ENCODE measurements at places on chromosomes 12 and 14.

DNA sequence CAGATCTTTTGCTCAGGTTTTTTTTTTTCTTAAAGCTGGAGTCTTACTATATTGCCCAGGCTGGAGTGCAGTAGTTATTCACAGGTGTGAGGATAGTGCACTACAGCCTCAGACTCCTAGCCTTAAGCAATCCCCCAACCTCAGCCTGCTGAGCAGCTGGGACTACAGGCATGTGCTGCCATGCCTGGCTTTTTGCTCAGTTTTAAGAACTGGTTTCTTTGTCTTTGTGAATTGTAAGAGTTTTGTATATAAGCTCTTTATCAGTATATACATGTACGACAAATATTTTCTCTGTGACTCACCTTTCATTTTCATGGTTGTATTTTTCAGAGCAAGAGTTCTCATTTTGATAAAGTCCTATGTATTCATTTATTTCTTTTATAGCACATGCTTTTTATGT lies 33.3 kb upstream of the C2CD5 start:
- DNase-seq, result no peak

DNA sequence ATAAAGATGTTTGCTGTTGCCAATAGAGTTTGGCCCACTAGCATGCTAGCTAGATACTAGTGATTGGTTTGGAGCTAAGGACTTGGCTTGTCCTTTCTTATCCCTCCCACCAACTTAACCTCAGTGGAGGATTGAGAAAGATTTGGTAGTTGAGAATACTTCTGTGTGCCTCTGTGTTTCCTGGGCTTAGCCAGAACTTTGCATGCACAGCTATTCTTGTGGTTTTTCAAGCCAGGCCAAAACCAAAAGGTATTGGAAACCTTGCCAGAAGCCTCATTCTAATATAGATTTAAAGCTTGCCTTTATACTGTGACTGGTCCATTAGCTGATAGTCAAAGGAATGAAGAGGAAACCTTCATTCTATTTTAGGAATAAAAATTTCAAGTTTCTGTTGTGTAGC lies 188.5 kb downstream of the CCDC91 start:
- no peak for DNase-seq

DNA sequence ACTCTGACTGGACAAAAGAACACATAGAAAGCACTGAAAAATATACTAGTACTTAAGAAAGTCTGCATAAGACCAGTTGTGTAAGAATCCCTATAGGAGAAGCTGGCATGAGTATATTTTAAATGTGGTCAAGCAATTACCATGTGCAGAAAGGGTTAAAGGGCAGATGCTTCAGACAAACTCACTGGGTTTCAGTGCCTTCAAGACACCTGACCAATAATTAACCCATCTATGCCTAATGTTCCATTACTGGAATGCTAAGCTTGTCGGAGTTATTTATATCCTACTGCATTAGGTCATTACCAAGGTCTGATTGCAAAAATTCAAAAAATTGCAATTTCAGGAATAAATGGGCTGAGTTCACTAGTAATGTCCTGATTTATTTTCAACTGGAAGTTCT lies 41.3 kb downstream of the HNRNPC start:
- DNase-seq, result no peak

DNA sequence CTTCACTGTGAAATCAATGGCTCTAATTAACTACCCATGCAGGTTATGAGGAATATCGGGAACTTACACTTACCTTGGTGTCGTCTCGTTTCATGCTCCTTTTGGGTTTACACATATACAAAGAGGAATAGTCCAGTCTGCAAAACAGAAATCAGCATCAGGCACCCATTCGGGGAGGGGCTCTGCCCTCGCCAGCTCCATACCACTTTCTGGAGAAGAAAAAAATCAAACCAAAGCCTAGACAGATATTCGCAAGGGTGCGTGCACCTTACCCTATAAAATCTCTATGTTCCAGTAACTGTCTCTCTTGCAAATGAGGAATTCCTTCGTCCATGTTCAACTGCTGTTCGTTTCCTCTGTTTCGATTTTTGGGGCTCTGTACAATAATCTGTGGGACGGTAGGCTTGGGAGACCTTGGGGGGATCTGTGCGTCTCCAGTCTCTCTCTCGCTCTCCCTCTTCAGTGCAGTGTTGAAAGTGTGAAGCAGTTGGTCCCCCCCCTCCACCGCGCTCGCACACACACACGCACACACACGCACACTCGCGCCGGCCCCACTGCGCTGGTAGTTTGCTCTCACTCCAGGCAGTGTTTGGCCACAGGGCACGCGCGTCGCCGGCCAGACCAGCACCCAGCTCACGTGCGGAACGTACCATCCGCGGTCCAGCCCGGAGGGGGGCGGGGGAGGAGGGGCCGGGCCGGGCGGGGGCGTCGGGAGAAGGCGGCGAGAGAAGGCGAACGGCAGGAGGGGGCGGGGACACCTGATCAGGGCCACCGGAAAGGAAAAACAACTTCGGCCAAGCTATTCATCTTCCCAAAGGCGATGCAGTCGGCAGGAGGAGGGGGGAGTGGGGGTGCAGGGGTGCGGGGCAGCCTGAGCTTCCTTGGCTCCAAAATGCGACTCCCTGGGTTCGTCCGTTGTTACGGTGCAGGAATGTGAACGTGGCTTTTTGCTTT lies at the start of gene BHLHE41:
Gene BHLHE41 (minus strand): TSS at position 592 of the 954 bp plus-strand sequence. CDS start 258 bp downstream, at position 334.
- DNase-seq, result no peak

- no peak for DNase-seq
Observed at GRCh38 chr12:121191151-121191550, 18.8 kb upstream of the P2RX4 start.

- DNase-seq, result no peak
Observed at GRCh38 chr12:9741726-9742125, 8.8 kb upstream of the CLECL1 start.

- no peak for DNase-seq
Observed at GRCh38 chr12:43307126-43307525, 244.9 kb downstream of the ADAMTS20 start.

DNA sequence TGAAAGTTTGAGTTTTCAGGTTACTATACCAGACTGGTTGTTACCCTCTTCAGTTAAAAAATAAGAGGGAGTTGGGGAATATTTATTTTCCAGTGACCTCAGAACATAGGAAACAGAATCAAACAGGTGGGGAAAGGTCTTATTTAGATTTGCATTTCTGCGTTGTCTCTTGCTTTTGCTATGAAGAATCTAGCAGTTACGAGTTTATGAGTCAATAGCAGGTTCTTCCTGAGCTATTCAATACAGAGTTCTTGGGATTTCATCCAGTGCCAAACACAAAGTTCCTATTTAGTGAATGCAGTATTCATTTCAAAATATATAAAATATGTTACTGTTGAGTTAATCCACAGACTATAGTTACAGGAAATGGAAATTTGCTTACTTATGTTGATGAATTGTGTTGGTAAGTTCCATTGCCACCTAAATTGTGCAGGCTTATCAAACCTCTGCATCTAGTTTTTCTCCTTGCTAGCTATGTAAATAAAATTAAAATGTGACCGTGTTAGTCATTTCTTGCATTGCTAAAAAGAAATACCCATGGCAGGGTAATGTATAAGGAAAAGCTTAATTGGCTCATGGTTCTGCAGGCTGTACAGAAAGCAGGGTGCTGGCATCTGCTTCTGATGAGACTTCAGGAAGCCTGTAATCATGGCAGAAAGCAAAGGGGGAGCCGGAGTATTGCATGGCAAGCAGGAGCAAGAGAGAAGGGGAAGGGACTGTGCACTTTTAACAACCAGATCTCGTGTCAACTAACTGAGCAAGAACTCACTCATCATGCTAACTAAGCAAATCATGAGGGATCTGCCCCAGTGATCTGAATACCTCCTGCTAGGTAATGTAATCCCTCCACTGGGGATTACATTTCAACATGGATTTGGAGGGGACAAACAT lies 110.2 kb downstream of the KTN1 start:
- DNase-seq, result no peak

- DNase-seq, result no peak
Observed at GRCh38 chr12:47912556-47912955, 7.8 kb upstream of the VDR start.

- DNase-seq, result no peak
Observed at GRCh38 chr14:92898566-92899131, 24.3 kb upstream of the CHGA start.

DNA sequence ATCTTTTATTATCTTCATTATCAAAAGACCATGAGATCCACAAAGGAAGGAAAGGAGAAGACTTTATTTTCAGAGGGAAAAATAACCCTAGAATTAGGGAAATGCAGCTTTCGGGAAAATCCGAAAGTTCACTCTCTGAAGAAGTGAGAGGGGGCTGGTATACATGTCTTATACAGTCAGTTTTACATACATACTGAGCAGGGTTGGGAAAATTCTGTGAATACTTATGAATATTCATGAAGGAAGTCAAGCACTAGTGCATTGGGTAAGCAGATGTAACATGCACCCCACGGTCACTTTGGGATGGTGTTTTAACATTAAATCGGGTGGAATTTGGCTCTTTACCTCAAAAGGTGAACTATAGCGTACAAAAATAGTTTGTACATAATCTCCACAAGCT lies 15.7 kb upstream of the KLRF1 start:
- DNase-seq, result no peak

GRCh38 chr14:75069811-75070145 lies 337 bp downstream of the ZC2HC1C start:
- no peak for DNase-seq

DNA sequence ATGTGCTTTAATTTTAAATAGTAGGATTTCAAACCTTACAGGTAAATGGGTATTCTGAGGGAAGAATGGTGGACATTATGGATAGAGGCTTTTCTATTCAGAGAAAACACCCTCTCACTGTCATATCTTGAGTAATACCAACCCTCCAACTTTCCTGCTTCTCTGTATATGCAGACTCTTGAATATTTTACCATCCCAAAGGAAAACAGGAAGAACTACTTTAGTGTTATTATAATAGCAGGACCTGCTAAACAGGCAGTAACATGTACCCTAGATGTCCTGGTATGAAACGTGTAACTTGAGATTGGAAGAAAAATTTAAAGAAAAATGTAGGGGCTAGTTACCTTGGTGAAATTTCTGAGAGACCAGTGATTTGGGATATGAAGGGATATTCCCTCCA lies 82.9 kb upstream of the TRHDE start:
- DNase-seq, result no peak

Data from stimulated activated CD4-positive, alpha-beta T cell treated with anti-CD3 and anti-CD28 coated beads, Interleukin-2, amount 100 ng/mL, for 48 hours (primary cell).